ENCODE measurements at places on chromosomes 11 and 22.

- peak; percentile 19 for DNase-seq
Observed at GRCh38 chr11:68632802-68633201, 51.5 kb upstream of the GAL start.

GRCh38 chr11:63768237-63769041 is at the start of gene ZFTA:
TSS of gene ZFTA (minus strand) at chr11:63768775. CDS start at chr11:63768622, 153 bp downstream.
- peak; percentile 66 for DNase-seq

GRCh38 chr11:77346906-77347603 is 45.6 kb upstream of the GDPD4 start:
- DNase-seq = no peak

DNA sequence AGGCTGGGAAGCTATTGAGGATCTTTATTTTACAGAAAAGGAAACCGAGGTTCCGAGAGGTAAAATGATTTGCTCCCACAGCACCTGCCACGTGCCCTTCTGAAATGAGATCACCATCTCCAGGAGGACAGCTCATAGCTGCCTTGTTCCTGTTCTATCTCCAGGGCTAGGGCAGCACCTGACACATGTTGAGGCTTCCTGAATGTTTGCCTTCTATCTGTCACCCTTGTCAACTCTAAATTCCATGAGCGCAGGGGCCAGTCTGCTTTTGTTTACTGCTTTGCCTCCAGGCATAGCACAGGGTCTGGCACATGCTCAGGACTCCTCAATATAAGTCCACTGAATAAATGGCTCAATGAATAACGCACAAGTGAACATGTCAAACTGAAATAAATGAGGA is 24.1 kb downstream of the ASCC2 start:
- DNase-seq = no peak

GRCh38 chr11:71109586-71109985 is 142.8 kb downstream of the SHANK2 start:
- DNase-seq = no peak

- no peak for DNase-seq
Observed at GRCh38 chr22:46675479-46675878, 55.3 kb downstream of the GRAMD4 start.

DNA sequence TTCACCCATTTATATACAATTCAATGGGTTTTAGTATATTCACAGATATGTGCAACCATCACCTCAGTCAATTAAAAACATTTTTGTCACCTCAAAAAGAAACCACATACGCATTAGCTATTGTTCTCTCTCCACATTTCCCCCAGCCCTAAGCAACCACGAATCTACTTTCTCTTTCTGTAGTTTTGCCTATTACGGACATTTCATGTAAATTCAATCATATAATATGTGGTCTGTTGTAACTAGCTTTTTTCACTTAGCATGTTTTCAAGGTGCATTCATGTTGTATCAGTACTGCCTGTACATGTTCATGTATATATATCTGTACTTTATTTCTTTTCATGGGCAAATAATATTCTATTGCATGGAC is 104.7 kb upstream of the RRM1 start:
- DNase-seq = no peak

GRCh38 chr11:3120071-3120792 is 44.9 kb downstream of the OSBPL5 start:
- DNase-seq = no peak

- DNase-seq = no peak
Observed at GRCh38 chr11:61350336-61350735, 11.3 kb downstream of the CYB561A3 start.

DNA sequence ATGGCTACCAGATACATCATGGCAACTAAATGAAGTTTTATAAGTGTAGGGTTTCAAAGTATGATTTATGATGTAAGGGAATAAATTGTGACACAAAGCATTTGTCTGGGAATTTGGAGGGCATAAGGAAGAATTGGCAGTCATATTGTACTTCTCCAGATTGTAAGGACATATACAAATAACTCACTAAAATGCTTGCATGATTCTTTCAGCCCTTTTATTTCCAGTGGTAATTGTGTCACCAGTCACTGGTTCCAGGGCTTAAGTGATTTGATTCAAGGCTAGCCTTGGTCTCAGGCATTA is 299.4 kb upstream of the ANO5 start:
- no peak for DNase-seq
